T-helper 17 cell (primary cell): ENCODE measurements at places on chromosomes 7 and 10. TPM values are rescaled to one million over a fixed set of nuclear protein-coding genes. Genes with fewer than 3 reads are reported as not detected.

DNA sequence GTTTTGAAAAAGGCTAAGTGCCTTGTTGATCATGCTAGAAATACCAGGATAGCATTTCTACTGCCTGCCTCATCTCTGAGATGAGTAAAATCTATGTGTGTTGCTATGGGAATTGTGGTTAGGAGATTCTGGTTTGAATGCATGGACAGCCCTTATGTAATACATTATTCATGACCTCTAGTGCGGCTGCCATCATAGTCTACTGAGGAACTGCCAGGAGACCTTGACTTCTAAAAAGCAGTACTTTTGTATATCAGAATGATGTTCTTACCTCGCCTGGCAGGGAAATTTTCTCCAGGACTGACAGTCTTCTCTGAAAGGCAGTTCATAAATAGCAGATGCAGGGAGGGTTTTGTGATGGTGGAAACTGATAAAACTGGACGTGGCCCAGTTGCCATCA, 248.5 kb downstream of the NSUN6 start:
- no peak for DNase-seq
- H3K27ac ChIP-seq, result no peak overlapping the region

DNA sequence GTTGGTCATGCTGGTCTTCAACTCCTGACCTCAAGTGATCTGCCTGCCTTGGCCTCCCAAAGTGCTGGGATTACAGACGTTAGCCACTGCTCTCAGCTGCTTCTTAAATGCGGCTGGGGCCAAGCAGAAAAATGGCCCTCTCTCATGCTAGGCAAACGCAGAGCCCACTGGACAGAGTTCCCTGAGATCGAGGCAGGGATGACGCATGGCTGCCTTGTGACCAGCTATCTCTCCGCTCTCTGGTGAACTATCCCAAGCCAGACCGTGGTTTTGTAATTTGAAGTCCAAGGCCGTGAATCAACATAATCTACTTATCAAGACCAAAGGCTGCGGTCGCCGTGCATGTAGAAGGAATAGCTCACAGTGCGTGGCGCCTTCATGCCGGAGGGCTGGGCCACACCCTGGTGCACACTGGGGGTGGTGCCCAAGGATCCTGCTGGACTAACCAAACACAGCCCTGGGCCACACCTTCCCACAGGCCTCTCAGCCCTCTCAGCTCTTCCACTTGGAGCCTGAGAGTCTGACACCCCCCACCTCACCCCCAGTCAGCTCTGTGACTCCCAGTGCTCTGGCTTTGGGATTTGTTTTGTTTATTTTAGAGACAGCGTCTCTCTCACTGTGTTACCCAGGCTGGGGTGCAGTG, 88.1 kb upstream of the CUX1 start:
- H3K27me3 ChIP-seq, result peaks cover 13% of the 10 kb centered on the region
- peaks cover 3% of the 10 kb centered on the region for H3K4me1 ChIP-seq
- no peak overlapping the region for H3K27ac ChIP-seq
- no peak overlapping the region for H3K4me3 ChIP-seq
- no peaks in the 10 kb centered on the region for H3K36me3 ChIP-seq

DNA sequence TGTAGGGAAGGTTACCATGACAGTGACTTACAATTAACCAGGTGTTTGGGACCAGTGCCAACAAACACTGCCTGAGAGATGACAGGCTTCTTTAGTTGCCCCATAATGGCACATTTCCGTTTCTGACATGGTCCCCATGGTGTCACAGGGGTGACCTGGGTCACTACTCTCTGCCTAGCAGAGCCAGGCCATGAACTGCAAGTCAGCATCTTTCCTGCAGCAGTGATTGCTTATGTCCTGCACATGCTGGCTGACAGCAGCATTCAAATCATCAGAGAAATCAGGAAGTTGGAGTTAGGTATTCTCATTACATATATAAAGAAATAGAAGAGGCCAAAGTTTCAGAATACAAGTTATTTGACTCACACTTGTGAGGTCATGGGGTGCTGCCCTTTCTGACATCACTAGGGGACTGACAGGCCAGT, 47.1 kb upstream of the ZNRF2 start:
- DNase-seq, result no peak
- no peak overlapping the region for H3K4me3 ChIP-seq
- H3K27me3 ChIP-seq, result peaks cover 16% of the 10 kb centered on the region
- peaks cover 2% of the 10 kb centered on the region for H3K36me3 ChIP-seq
- peak overlapping the region; percentile 34 for H3K27ac ChIP-seq

DNA sequence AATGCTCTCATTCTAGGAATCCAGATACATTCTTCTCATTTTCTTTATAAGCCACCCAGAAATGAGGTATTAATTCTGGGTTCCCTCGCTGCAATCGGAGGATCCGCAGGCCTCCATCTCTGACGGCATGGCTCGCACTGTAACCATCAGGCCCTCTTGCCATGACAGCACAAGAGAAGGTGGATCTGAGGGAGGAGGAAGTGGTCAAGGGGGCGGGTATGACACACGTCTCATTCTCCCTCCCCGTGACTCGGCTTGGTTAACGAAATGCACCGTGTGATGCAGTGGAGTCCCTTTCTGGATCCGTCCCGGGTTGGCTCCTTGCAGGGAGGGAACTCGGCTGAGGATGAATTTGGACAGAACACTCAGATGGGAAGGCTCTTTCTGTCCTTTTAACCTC, 280.2 kb downstream of the TCERG1L start:
- no peaks in the 10 kb centered on the region for H3K4me1 ChIP-seq
- no peaks in the 10 kb centered on the region for H3K36me3 ChIP-seq
- no peak overlapping the region for H3K4me3 ChIP-seq
- no peak for DNase-seq
- no peak overlapping the region for H3K27ac ChIP-seq
- peaks cover 8% of the 10 kb centered on the region for H3K27me3 ChIP-seq

Gene SLC16A9
- 0.18 TPM for total RNA-seq

DNA sequence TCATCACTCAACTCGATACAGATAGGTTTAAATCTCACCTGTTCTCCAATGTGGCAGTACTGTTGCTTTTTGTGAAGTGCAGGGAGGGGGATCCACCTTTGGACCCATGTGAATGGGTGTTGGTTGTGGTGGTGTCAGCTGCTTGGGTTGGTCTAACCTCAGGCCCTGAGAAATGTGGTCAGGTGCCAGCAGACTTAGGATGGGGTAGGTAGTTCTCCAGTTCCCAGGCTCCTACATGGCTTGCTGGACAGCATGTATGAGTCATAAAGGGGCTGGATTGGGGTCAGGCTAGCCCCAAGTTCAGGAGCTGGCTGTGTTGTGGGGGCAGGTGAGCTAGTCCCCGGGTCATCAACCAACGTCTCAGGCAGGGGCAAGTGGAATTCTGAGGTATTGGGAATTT, 472.6 kb upstream of the CNTNAP2 start:
- H3K27ac ChIP-seq, result no peak overlapping the region
- H3K27me3 ChIP-seq, result no peaks in the 10 kb centered on the region
- no peak for DNase-seq
- no peak overlapping the region for H3K4me3 ChIP-seq

DNA sequence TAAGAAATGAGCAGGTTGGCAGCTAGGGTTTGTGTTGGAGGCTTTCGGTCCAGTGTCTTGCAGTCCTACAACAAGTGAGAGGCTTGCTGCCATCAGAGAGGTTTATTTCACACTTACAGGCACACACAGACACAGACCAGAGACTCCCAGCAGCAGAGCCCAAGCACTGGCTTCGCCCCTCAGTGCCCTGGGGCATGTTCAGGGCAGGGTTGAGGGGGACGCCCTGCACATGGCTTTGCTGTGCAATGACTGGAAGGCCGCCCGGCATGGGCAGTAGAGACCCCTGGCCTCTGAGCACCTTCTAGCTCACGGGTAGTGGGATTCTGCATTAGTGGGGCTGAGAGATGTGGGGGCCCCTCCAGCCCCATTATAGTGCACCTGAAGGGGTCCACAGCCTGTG, 3.8 kb downstream of the SPRN start:
- peaks cover 6% of the 10 kb centered on the region for H3K27me3 ChIP-seq
- no peak overlapping the region for H3K27ac ChIP-seq
- DNase-seq, result no peak
- H3K4me1 ChIP-seq, result peaks cover 5% of the 10 kb centered on the region

GRCh38 chr7:75055155-75055554, 18.4 kb downstream of the RCC1L start:
- no peak overlapping the region for H3K4me3 ChIP-seq
- peaks cover 3% of the 10 kb centered on the region for H3K36me3 ChIP-seq
- H3K27ac ChIP-seq, result peak overlapping the region; percentile 4
- H3K4me1 ChIP-seq, result no peaks in the 10 kb centered on the region

DNA sequence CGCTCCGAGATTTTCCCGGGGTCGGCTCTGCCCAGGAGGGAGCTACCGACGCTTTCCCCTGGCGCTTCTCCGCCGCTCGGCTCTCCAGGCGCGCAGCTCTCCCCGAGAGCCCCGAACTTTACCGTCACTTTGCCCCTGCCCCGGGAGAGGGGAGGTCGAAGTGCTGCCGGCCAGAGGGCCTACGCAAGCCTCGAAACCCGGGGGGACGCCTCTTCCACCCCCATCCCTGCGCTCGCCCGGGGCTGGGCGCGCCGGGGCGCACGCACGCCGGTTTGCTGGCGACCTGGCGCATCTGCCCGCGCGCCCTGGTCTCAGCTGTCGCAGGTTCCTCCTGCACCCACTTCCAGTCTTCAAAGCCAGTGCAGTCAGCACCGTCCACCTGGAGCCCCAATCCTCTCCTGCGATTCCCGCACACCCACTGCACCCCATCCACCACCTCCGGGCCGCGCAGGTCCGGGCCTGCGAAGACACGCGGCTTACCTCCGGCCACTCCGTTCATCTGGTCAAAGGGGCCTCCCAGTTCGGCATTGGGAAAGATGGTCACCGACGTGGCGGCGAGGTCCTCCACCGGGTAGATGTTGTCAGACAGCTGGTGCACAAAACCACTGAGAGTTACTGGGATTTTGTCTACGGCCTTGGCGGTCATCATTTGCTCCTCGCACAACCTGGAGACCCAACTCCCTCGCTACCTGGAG, 638 bp downstream of the EGR2 start:
- peaks cover 3% of the 10 kb centered on the region for H3K36me3 ChIP-seq
- peak overlapping the region; percentile 94 for H3K27ac ChIP-seq
- H3K4me3 ChIP-seq, result peak overlapping the region; percentile 99
- H3K27me3 ChIP-seq, result peaks cover 44% of the 10 kb centered on the region
- H3K4me1 ChIP-seq, result peaks cover 43% of the 10 kb centered on the region
- no peak for DNase-seq

GRCh38 chr10:98339799-98340198, 71.8 kb upstream of the LOXL4 start:
- no peak for DNase-seq
- no peaks in the 10 kb centered on the region for H3K36me3 ChIP-seq
- H3K27me3 ChIP-seq, result peaks cover 56% of the 10 kb centered on the region
- peaks cover 3% of the 10 kb centered on the region for H3K4me1 ChIP-seq

GRCh38 chr7:6181136-6181535, 91.3 kb downstream of the CYTH3 start:
- no peak overlapping the region for H3K4me3 ChIP-seq

DNA sequence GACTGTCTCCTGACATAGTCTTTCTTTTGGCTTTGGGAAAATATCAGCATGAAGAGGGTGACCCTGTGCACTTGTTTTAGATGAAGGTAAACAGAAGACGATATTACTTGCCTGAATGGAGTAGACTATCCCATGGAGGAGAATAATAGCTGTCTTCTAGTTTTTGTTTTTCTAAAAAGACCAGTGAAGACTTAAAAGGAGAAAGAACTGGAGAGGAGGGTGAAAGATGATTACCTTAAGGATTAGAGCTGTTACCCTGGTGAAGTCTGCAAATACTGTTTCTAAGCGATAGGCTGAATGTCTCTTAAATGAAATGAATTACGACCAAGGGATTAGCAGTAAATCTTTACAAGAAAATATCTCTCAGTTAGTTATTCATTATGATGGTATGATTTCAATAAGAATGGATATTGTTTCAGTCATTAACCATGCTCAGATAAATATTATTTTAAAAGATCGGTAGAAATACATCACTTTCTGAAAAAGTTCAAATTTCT, 255.6 kb upstream of the FERD3L start:
- no peak for DNase-seq
- H3K4me1 ChIP-seq, result no peaks in the 10 kb centered on the region
- no peak overlapping the region for H3K4me3 ChIP-seq
- H3K27ac ChIP-seq, result no peak overlapping the region
- H3K36me3 ChIP-seq, result no peaks in the 10 kb centered on the region

- no peak overlapping the region for H3K4me3 ChIP-seq
- peaks cover 6% of the 10 kb centered on the region for H3K4me1 ChIP-seq
- H3K27ac ChIP-seq, result no peak overlapping the region
- no peak for DNase-seq
- H3K36me3 ChIP-seq, result peaks cover 3% of the 10 kb centered on the region
These were observed 121.0 kb upstream of the CDK13 start for GRCh38 chr7:39829028-39829427.

GRCh38 chr7:7185371-7185989, 3.1 kb downstream of the C1GALT1 start:
- no peaks in the 10 kb centered on the region for H3K36me3 ChIP-seq
- H3K27me3 ChIP-seq, result no peaks in the 10 kb centered on the region
- DNase-seq, result no peak
- peak overlapping the region; percentile 74 for H3K27ac ChIP-seq
- H3K4me3 ChIP-seq, result peak overlapping the region; percentile 82

Gene EIF5AL1
- total RNA-seq, result 0.12 TPM

- no peak for DNase-seq
- H3K4me3 ChIP-seq, result no peak overlapping the region
- H3K27me3 ChIP-seq, result no peaks in the 10 kb centered on the region
- H3K27ac ChIP-seq, result no peak overlapping the region
These were observed 144.7 kb upstream of the INHBA start for GRCh38 chr7:41847606-41848005.

- H3K4me1 ChIP-seq, result peaks cover 33% of the 10 kb centered on the region
- peak; percentile 57 for DNase-seq
- H3K27me3 ChIP-seq, result no peaks in the 10 kb centered on the region
- peak overlapping the region; percentile 76 for H3K27ac ChIP-seq
- H3K4me3 ChIP-seq, result peak overlapping the region; percentile 76
- no peaks in the 10 kb centered on the region for H3K36me3 ChIP-seq
These were observed 44.8 kb upstream of the DMBT1 start for GRCh38 chr10:122515588-122516231.

Gene LIPF
- total RNA-seq, result not detected

Gene GLRX3
- 39.9 TPM for total RNA-seq
